ENCODE measurements at places on chromosomes 12 and 14. TPM values are rescaled to one million over a fixed set of nuclear protein-coding genes. Genes with fewer than 3 reads are reported as not detected.

GRCh38 chr12:29147731-29148595, 1.1 kb upstream of the FAR2 start:
- H3K27ac ChIP-seq: no peak overlapping the region
- DNase-seq: no peak
- peaks cover 3% of the 10 kb centered on the region for H3K36me3 ChIP-seq
- peaks cover 7% of the 10 kb centered on the region for H3K4me1 ChIP-seq
- H3K4me3 ChIP-seq: peak overlapping the region; percentile 88
- peaks cover 17% of the 10 kb centered on the region for H3K27me3 ChIP-seq

GRCh38 chr12:49708851-49709250, 1.6 kb upstream of the FMNL3 start:
- H3K27ac ChIP-seq: no peak overlapping the region
- no peak for DNase-seq
- H3K27me3 ChIP-seq: peaks cover 15% of the 10 kb centered on the region
- H3K4me1 ChIP-seq: peaks cover 27% of the 10 kb centered on the region
- no peak overlapping the region for H3K4me3 ChIP-seq

DNA sequence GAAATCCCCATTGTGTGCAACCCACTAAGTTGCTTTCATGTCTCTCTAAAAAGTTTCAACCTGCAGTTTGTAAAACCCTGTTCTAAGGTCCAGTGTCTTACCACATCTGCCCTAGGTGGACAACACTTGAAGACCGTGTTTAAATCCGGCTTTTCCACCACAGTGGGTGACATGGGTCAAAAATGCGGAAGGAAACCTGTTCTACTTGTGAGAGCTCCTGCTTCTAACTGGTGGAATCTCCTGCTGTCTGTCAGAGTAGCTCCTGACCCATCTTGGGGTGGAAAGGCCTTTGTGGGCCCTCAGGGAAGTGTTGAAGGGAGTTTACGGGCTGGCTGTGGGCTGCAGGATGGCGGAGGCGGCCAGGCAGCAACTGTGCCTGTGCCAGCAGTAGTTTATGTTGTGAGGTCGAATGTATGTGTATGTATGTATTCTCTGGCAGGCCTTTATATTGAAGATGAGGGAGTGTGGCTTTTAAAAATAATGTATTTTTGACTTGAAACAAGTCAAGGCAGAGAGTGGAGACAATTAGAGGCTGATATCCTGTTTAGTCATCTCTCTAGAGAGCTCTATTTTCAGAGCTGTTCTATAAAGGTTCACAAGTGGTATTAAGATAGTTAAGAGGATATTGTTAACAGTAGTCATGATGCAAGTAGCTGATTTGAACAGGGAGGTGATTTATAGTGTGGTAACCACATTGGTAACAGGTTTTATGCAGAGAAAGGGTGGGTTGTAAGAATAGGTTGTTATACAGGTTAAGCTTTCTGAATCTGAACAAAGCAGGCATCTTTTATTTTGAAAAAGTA, 67.0 kb downstream of the PRKCH start:
- DNase-seq: peak; percentile 76
- peaks cover 30% of the 10 kb centered on the region for H3K4me1 ChIP-seq
- no peak overlapping the region for H3K4me3 ChIP-seq
- H3K27ac ChIP-seq: no peak overlapping the region
- H3K27me3 ChIP-seq: no peaks in the 10 kb centered on the region

DNA sequence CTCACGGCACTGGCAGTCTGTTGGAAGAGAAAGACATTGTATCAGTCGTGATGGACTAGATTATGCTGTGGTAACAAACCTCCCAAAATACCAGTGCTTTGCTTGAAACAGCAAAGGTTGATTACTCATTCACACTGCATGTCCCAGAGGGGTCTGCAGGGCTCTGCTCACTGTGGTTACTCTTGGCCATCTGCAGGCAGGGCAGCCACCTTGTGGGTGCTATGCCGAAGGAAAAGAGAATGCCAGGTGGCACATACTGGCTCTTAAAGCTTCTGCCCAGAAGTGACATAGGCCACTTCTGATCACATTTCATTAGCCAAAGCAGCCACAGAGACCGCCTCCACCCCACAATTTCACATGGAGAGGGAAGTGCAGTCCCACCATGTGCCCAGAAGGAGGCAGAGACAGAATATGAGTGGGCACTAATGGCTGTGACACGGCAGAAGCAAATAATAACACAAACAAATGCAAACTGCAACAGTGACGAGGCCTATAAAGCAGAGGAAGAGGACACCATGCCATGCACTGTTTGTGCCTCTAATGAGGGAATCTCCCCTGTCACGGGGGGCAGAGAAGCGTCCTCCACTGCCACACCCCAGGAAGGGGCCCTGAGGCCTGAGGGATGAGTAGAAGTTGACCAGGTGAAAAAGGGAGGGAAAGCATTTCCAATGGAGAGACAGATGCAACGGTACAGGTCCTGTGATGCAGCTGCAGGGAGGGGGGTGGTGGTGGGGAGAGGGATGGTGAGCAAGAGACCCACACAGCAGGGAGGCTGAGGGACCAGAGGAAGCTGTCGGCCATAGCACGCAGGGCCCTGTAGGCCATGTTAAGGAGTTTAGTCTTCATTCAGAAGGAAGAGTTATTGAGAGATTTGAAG, 51.7 kb upstream of the KICS2 start:
- H3K27me3 ChIP-seq: peaks cover 3% of the 10 kb centered on the region
- no peaks in the 10 kb centered on the region for H3K36me3 ChIP-seq
- H3K4me1 ChIP-seq: no peaks in the 10 kb centered on the region
- no peak overlapping the region for H3K27ac ChIP-seq
- peak; percentile 34 for DNase-seq
- H3K4me3 ChIP-seq: no peak overlapping the region

DNA sequence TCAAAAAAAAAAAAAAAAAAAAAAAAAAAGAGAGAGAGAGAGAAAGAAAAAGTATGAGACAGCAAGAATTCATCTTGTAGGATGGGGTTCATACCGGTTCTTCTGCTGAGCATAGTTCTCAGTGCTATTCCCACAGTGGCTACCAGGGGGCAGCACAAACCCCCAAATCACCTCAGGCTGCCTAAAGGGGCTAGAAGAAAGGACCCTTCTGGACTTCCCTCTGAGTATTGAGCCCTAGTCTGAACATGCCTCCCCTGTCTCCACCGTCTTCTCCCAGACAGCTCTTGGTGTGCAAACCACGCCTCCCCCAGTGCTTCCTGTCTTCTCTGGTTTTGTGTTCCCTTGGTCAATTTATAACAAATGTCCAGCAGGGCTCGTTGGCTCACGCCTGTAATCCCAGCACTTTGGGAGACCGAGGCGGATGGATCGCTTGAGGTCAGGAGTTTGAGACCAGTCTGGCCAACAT, 31.3 kb upstream of the SMUG1 start:
- peaks cover 16% of the 10 kb centered on the region for H3K27me3 ChIP-seq
- peaks cover 20% of the 10 kb centered on the region for H3K4me1 ChIP-seq
- no peak overlapping the region for H3K4me3 ChIP-seq
- H3K27ac ChIP-seq: no peak overlapping the region
- no peaks in the 10 kb centered on the region for H3K36me3 ChIP-seq
- peak; percentile 87 for DNase-seq

GRCh38 chr12:118290130-118290529, 82.6 kb downstream of the TAOK3 start:
- no peaks in the 10 kb centered on the region for H3K27me3 ChIP-seq
- no peak overlapping the region for H3K27ac ChIP-seq
- no peak for DNase-seq
- H3K4me3 ChIP-seq: no peak overlapping the region
- H3K36me3 ChIP-seq: peaks cover 20% of the 10 kb centered on the region

DNA sequence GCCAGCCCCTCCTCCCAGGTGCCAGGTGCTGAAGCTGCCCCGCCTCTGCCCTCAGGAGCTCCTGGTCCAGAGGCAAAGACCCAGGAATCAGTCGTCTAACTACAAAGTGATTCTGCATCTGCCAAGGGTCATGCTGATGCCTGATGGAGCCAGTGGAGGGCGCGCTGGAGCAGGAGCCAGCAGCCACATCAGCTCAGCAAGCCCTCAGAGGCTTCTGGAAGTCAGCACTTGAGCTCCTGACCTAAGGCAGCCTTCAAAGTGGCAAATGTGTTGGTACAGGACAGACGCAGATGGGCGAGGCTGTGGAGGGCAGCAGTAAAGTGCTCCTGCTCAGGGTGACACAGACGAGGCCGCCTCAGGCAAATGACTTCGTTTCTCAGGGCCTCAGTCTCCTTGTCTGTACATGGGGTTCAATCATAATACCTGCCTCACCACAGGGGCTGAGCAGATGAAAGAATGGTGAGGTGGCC, 10.9 kb downstream of the C12orf43 start:
- H3K4me3 ChIP-seq: no peak overlapping the region
- no peaks in the 10 kb centered on the region for H3K4me1 ChIP-seq
- no peaks in the 10 kb centered on the region for H3K27me3 ChIP-seq
- peak; percentile 76 for DNase-seq
- peaks cover 43% of the 10 kb centered on the region for H3K36me3 ChIP-seq

GRCh38 chr12:2363836-2364609, 311.2 kb downstream of the CACNA1C start:
- DNase-seq: no peak
- peaks cover 9% of the 10 kb centered on the region for H3K4me1 ChIP-seq
- no peak overlapping the region for H3K27ac ChIP-seq
- peaks cover 9% of the 10 kb centered on the region for H3K27me3 ChIP-seq
- H3K36me3 ChIP-seq: no peaks in the 10 kb centered on the region

- H3K4me3 ChIP-seq: no peak overlapping the region
- DNase-seq: no peak
- no peaks in the 10 kb centered on the region for H3K27me3 ChIP-seq
- H3K27ac ChIP-seq: no peak overlapping the region
Measured at GRCh38 chr12:2460051-2460670, 334.6 kb upstream of the FKBP4 start.

DNA sequence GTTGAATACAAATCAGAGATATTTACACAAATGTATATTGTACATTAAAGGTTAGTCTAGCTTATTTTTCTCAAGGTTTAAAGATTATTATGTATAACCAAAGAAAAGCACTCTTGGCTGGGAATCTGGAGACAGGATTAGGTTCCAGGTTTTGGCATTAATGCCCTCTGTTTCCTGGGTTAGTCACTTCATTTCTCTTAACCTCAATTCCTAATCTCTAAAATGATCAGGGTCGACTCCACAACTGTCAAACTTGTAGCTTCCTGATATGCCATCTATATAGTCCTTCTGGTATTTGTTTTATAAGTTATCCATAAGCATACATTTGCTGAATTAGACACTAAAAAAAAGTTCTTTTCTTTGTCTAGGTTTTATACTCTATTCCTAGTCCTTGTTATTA, 2.6 kb downstream of the ITPR2 start:
- peaks cover 24% of the 10 kb centered on the region for H3K36me3 ChIP-seq
- peak overlapping the region; percentile 71 for H3K4me3 ChIP-seq
- no peak for DNase-seq

- no peaks in the 10 kb centered on the region for H3K27me3 ChIP-seq
- no peaks in the 10 kb centered on the region for H3K36me3 ChIP-seq
- no peak overlapping the region for H3K4me3 ChIP-seq
- no peak overlapping the region for H3K27ac ChIP-seq
- no peaks in the 10 kb centered on the region for H3K4me1 ChIP-seq
Measured at GRCh38 chr12:50387972-50388478, 8.4 kb downstream of the FAM186A start.

- H3K27me3 ChIP-seq: peaks cover 13% of the 10 kb centered on the region
- H3K4me1 ChIP-seq: no peaks in the 10 kb centered on the region
- H3K36me3 ChIP-seq: no peaks in the 10 kb centered on the region
- no peak overlapping the region for H3K4me3 ChIP-seq
Measured at GRCh38 chr12:15854916-15855315, 27.3 kb upstream of the STRAP start.

- H3K4me3 ChIP-seq: no peak overlapping the region
- no peak overlapping the region for H3K27ac ChIP-seq
- H3K27me3 ChIP-seq: no peaks in the 10 kb centered on the region
- peaks cover 1% of the 10 kb centered on the region for H3K36me3 ChIP-seq
- DNase-seq: no peak
Measured at GRCh38 chr12:92581604-92582003, 121.2 kb upstream of the PLEKHG7 start.

DNA sequence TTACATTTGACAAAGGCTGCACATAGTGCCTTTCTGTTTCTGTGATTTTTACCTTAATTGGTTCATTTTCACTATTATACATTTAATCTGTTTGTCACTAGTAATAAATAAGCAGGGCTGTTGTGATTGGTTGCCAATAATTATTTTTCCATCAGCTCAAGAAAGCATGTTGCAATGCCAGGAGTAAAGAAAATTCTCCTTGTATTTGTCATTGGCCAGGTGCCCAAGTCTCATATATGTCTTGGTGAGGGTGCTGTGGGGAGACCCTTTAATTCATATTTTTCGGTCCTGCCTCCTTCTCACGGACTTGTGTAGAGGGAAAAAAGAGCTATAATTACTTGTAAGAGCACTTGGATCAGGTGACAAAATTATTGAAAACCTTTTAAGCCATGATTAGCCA, 108.0 kb downstream of the KITLG start:
- no peaks in the 10 kb centered on the region for H3K36me3 ChIP-seq
- DNase-seq: no peak
- H3K4me1 ChIP-seq: no peaks in the 10 kb centered on the region
- H3K27ac ChIP-seq: no peak overlapping the region
- H3K27me3 ChIP-seq: no peaks in the 10 kb centered on the region

DNA sequence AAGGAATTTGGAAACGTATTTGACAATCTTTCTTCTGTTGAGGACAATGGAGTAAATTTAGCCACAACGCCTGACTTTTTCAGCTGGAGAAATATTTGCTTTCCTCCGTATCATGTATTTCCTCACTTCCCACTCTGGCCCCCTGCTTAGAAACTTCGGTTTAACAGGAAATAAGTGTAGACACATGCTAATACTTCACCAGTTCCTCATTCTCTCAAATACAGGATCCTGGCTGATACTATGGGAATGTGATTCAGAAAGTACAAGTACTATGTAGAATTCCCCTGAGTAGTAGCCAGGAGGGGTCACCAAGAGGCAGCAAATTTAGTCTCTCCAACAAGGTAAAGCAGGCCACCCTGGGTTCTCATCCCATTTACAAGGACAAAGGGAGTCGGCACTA, 58.0 kb downstream of the FAR2 start:
- no peaks in the 10 kb centered on the region for H3K27me3 ChIP-seq
- DNase-seq: no peak
- H3K4me3 ChIP-seq: no peak overlapping the region
- no peaks in the 10 kb centered on the region for H3K36me3 ChIP-seq

- H3K4me3 ChIP-seq: no peak overlapping the region
- H3K27ac ChIP-seq: no peak overlapping the region
- peaks cover 5% of the 10 kb centered on the region for H3K36me3 ChIP-seq
- DNase-seq: no peak
Measured at GRCh38 chr12:89857652-89858274, 149.1 kb upstream of the ATP2B1 start.

GRCh38 chr14:89425931-89426330, 8.9 kb upstream of the FOXN3 start:
- H3K36me3 ChIP-seq: peaks cover 5% of the 10 kb centered on the region
- DNase-seq: peak; percentile 65
- peak overlapping the region; percentile 70 for H3K27ac ChIP-seq
- peaks cover 80% of the 10 kb centered on the region for H3K4me1 ChIP-seq
- no peak overlapping the region for H3K4me3 ChIP-seq
- no peaks in the 10 kb centered on the region for H3K27me3 ChIP-seq

Gene ARMH4
- total RNA-seq: not detected

Gene CCDC196
- not detected for total RNA-seq

Gene DNAJC22
- total RNA-seq: not detected

Gene CCDC175
- total RNA-seq: not detected

Gene ASPG
- not detected for total RNA-seq

Gene BLTP3B
- 39.6 TPM for total RNA-seq

Gene PDE3A
- total RNA-seq: not detected

Gene PAWR
- 5.5 TPM for total RNA-seq

Gene TRIP11
- total RNA-seq: 35.5 TPM

Gene SERPINA6
- not detected for total RNA-seq

Gene DBX2
- total RNA-seq: not detected

Gene LGMN
- 2.1 TPM for total RNA-seq

Gene CLEC1A
- not detected for total RNA-seq

Gene PPFIA2
- total RNA-seq: not detected

Gene GCH1
- total RNA-seq: 38.1 TPM

Data from activated CD8-positive, alpha-beta T cell treated with anti-CD3 and anti-CD28 coated beads for 36 hours (primary cell).